ENCODE measurements at places on chromosomes 16 and 17.

DNA sequence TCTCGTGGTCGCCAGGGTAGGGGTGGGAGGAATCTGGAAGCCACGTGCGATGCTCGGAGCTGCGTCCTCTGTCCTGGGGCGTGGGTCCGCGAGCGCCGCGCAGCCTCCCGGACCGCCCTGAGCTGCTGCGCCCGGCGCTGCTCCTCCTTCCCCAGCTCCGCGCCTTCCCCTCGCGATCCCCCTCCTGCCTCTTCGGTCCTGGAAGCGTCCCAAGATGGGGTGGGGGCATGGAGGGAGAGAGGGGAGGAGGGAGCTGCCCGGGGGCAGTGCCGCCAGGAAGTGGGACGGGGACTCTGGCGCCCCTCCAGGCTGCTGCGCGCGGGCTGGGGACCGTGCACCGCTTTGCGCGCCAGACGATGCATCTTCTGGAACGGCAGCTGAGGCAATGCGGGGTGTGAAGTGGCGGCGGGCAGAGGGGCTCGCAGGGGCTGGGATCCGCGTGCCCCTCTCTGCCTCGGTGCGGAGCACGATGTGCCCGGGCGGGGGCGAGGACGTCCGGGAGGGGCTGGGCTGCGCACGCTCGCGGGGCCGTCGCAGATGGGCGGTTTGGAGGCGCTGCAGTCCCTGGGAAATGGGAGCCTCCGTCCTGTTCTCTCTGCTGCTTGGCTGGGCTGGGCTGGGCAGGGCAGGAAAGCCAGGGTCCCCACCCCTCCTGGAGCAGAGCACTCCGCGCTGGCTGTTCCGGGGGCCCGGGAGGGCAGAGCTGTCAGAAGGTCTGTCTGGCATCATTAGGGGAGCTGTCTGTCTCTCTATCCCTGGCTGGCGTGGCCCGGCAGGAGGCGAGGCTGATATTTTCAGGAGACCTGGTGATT, 388.0 kb downstream of the SEC14L1 start:
- peak; percentile 79 for DNase-seq

- DNase-seq, result no peak
These were observed 155.7 kb downstream of the SOCS1 start for GRCh38 chr16:11100239-11100750.

DNA sequence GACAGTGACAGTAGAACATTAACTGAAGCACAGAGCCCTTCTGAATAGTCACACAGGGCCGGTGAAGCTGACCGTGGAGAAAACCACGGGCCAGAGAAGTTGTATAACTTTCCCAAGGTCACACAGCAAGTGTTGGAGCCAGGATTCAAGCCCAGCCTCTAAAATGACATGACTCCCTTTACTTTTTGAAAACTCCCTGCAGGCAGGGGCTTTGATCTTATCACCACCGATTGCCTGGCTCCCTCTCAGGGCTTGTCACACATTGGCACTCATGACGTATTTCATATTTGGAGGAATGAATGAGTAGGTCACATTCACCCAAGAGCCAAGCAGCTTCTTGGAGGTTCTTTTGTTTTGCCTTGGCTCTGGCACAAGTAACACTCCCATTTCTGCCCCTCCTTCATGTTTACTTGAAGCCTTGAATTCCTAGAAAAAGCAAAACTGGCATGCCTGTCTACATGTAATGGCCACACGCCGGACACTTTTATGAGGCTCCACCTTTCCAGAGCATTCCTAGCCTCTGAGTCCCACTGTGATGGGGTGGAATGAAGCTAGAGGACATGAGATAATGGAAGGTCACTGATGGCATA, 13.3 kb upstream of the RBBP6 start:
- no peak for DNase-seq

- DNase-seq, result no peak
These were observed 194.3 kb downstream of the ZNF423 start for GRCh38 chr16:49661465-49662187.

Data from SK-N-DZ (cell line).